Activated T-helper 1 cell treated with anti-CD3 and anti-CD28 coated beads, Interleukin-2, amount 50 U/mL, for 16 hours (primary cell): ENCODE measurements at places on chromosomes 7 and 10.

GRCh38 chr7:1966631-1967200, 266.0 kb downstream of the MAD1L1 start:
- no peak for DNase-seq

DNA sequence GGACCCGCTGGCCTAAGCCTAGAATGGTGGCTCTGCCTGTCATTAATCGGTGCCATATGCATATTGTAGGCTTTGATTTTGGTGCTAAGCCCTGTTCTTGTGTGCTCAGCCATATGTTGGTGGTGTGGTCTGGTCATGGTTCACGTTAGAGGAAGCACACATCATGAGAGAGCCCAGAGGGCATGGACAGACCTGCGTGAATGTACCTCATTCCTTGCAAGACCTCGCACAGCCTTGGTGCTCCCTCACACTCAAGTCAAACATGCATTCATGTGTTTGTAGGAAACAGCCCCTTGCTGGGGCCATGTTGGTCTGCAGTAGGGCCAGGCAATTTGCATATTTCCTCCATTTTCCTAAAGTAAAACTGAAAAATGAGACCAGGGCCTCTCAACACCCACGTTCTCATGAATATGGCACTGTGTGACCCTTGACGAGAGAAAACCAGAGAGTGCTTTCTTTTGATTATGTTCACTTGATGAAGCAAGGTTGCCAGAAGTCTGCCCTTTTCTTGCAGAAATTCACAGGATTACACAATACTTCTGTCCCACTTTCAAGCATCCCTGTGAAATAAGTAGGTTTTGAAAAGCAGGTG, 268.7 kb downstream of the CELF2 start:
- no peak for DNase-seq

- no peak for DNase-seq
Measured at GRCh38 chr7:140888087-140888486, 36.6 kb downstream of the BRAF start.

DNA sequence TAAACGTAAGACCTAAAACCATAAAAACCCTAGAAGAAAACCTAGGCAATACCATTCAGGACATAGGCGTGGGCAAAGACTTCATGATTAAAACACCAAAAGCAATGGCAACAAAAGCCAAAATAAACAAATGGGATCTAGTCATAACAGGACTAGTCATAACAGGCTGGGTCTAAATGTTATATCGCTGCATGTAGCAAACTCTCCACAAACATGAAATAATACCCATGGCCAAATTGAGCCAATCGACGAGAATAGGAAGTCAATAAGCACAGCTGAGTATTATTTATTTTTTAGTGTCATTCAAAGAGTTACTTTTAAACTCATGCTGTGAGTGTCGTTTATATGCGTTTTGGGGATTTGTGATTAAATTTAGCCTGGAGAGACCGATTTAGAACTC, 225.1 kb downstream of the TFEC start:
- no peak for DNase-seq

- no peak for DNase-seq
Measured at GRCh38 chr10:61319386-61320256, 133.6 kb downstream of the TMEM26 start.

- no peak for DNase-seq
Measured at GRCh38 chr10:44511601-44512000, 126.7 kb upstream of the CXCL12 start.

GRCh38 chr10:132443605-132443982, 46.6 kb downstream of the PWWP2B start:
- DNase-seq: peak; percentile 34

- DNase-seq: no peak
Measured at GRCh38 chr7:19015098-19015497, 102.3 kb downstream of the TWIST1 start.

DNA sequence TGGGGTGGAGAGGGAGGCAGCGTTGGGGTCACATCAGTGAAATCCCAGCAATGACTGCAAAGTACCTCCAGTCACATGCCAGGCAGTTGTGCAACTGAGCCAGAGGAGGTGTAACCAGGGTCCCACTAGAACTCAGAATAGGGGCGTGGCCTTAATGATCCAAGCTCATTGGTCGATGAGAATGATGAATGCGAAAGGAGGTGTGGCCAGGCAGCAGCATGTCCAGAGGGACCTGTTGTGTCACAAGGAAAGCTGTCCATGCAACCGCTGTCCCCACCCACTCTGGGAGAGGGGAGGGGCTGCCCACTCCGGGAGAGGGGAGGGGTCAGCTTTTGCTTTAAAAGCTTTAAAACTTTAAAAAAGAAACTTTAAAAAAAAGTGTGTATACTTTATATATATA, 25.3 kb upstream of the MTPAP start:
- no peak for DNase-seq

DNA sequence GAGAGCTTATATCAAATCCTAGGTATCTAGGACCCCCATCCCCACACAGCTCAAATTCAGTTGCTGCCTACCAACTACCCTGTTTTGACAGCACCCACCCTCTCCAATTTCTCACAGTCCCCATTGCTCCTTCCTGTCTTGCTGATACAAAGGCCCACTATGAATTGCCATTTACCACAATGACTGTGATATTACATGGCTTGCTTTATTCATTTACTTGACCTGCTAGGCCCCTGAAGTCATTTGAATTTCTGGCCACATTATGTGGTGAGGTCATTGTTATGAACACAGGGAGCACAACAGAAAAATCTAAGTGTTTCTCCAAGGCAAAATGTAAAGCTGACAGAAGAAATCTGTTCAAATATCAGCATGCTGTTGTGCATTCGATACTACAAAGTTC, 101.4 kb downstream of the PPP1R17 start:
- no peak for DNase-seq

DNA sequence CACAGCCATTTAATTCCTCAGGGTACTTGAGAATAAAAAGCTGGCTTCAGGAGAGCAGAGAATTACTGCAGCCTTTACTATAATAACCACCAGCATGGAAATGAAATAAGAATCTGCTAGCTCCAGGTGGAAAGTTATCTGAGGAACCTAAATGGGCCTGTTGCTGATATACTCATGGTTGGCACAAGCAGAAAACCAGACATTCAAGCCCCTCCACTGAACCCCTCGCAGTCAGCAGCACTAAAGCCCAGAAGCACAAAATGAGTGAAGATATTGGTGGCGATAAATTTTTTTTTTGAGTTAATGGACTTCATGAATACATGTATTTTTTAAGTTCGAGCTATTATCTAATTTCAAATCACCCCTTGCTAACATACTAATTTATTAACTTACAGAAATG, 303.9 kb upstream of the NRP1 start:
- no peak for DNase-seq

DNA sequence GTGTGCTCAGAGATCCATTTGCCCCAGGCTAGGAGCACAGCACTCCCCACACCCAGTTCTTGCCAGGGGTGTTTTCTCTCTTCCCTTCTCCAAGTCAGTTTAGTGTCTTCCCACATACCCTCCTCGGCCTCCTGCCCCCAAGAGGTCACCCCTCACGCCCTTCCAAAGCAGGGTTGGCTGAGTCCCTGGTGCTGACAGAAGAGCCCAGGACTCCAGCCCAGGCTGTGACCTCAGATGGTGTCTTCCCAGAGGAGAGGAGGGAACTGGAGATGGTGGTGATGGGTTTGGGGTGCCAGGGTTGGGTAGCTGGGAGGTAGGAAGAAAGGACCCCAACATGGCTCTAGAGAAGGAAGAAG, 19.8 kb downstream of the ZNF775 start:
- no peak for DNase-seq

DNA sequence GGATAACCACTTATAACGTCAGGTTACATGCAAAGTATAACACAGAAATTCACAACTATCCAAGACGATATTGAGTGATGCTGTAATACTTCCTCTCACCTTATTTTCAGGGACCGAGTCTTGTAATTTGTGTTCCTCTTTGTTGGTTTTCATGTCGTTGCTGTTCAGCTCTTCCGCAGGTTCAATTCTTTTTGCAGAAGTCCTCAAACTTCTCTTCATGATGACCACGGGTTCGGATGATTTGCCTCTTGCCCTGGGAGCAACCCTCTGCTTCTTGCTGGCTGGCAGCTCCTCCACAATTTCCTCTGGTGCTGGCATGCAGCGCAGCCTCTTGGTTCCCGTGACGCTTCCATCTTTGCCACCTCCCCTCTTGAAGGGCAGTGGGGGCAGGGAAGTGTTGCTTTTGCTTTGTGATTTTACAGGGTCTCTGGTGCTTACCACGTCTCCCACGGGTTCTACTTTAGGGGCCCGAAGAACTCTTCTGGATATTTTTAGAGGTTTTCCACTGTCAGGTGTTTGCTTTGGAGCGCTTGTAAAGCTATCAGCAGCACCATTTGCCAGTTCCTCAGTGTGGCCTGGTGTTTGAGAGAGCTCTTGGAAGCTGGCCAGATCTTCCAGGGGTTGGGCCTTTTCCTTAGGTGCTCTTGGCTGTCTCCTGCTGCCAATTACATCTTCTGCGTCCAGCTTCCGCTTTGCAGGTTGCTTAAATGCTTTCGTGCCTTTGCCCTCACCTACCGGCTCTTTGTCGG, 23.6 kb downstream of the MKI67 start:
- no peak for DNase-seq

DNA sequence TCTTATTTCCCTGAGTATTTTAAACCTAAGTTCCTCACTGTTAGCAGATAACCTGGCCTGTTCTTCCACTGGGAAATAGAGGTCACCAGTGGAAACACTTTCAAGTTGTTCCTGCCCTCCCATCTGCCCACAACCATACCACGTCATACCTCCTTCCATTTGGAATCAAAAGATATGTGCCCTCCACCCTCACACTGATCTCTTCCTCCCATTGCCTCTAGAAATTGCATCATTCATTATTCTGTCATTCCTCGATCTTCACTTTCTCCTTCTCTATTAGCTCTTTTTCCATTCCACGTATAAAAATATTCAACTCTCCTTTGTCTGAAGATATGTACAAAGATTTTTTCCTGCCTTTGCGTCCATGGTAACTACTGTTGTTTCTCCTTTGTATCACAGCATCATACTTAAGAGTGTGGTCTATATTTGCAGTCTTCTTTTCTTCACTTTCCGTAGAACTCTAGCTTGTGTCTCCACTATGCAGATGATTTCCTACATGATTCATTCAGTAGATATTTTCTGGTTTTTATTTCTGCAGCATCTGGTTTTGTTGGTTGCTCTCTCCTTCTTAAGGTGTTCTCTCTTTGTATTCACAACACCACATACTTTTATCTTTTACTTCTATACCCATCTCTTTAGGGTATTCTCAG, 312.3 kb downstream of the REEP3 start:
- DNase-seq: no peak

DNA sequence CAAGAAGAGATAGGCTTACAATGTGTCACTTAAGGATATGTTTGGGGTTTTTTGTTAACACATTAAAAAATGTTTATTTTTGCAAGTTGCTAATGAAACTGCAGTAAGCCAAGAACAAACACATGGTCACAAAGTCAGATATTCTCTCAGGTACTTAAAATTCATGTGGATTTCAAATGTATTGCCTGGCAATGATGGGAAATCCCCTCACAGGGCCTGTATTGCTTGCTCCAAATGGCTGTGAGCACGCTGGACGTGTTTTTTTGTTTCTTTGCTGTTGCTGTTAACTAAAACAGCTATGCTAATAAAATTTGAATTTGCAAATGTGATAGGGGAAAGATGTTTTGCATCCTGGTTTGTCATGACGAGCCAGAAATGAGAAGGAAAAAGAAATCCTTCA, 3.8 kb upstream of the CELF2 start:
- no peak for DNase-seq

GRCh38 chr7:6266699-6267098, 5.7 kb downstream of the CYTH3 start:
- no peak for DNase-seq

DNA sequence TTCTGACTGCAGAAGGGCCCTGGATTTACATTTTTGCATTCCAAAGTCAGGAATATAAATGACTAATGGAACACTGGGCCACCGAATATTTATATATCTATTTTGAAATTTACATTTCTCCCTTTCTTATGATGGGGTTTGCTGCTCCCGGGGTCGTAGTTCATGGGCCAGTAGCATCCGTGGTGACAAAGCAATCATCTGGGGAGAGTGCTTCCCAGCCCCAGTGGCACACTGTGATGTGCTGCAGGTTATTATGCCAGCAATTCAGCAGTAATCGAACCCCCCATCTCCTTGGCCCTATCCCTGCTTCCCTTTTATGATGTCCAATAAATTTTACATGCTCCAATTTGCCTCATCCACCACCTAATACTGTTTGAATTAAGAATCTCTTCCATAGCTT, 837.5 kb downstream of the LRMDA start:
- no peak for DNase-seq

DNA sequence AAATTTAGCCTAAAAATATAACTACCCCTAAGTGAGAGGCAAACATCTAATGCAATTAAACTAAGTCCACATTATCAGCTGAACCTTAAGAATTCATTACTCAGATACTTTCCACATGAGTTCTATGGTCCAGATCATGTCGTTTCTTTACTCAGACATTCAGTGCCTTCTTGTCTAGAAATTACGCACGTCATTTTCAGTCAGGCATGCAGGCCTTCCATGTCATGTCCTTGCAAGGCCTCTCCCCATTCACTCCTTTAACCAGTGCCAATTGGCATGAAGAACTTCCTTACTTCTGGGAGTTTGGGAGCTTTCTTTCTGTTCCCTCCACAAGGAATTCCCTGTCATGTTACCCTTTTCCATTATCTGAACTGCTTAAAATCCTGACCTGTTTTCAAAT, 118.8 kb downstream of the NRP1 start:
- no peak for DNase-seq

- DNase-seq: no peak
Measured at GRCh38 chr10:102545997-102546396, 42.2 kb downstream of the SUFU start.

DNA sequence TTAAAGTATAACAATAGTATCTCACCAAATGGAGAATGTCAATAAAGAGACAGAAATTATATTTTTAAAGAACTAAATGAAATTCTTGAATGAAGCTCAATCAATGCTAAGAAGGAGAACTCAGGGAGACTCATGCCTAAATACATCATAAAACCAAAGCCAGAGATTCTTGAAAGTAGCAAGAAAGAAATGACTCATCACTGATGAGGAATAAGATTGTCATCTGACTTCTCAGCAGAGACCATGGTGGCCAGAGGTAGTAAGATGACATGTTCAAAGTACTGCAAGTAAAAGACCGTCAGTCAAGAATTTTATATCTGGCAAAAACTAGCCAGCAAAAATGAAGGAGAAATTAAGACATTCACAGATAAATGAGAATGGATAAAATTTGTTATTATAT, 399.0 kb downstream of the GRID1 start:
- no peak for DNase-seq

DNA sequence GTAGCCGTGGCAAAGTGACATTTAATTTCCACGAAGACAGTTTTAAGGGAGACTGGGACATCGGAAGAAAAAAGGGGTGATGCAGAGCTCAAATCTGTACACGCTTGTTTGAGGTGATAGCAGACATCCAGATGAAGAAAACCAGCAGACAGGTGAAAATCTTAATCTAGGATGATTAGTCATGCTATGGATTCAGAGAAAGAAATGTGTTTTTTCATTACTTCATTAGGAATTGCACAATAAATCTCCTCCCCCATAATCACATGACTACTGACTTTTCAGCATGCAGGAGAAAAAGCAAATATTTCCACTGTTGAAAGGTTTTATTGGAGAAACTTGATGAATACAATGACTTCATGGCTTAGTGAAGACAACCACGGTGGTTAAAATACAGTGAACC, 2.5 kb downstream of the NUDT5 start:
- no peak for DNase-seq

- DNase-seq: no peak
Measured at GRCh38 chr7:143892527-143893300, 9.3 kb downstream of the TCAF1 start.

GRCh38 chr10:22320591-22321155, at the start of gene BMI1:
BMI1 (plus strand) TSS chr10:22321099; CDS start chr10:22326450, 5,351 bp downstream.
- DNase-seq: peak; percentile 38

GRCh38 chr10:80966326-80966986, 428.8 kb downstream of the SH2D4B start:
- no peak for DNase-seq
